T-helper 17 cell (primary cell): ENCODE measurements at places on chromosomes 12 and 14. TPM values are rescaled to one million over a fixed set of nuclear protein-coding genes. Genes with fewer than 3 reads are reported as not detected.

Gene CRACR2A
- total RNA-seq = 52.8 TPM

- DNase-seq = no peak
These were observed 53.1 kb downstream of the CD9 start for GRCh38 chr12:6253278-6253677.

DNA sequence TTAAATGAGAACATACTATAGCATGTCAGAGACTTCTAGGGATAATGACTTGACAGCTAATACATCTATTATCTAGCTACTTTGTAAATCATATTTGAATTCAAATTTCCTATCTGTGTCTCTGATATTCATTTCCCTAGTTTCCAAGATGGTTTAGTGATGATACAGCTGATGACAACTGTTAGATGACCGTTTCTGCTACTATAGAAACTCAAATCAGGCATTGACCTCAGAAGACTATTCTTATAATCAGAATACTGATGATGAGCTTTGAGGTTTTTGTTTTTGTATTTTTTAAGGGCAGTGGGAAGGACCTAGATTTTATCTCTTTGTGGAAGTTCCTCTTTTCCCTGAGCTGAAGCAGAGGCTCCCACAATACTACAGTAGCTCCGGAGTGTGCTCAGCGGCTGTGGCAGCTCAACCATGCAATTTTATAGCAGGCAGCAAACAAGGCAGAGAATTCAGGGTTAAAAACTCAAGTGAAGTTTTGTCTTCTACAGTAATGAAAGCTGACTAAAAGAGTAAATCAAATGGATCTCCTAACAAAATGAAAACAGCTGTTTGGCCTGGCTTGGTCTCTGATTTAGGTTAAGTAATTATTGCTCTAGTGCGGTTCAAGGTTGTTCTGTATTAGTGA is 145.1 kb downstream of the SLC25A21 start:
- DNase-seq = no peak

DNA sequence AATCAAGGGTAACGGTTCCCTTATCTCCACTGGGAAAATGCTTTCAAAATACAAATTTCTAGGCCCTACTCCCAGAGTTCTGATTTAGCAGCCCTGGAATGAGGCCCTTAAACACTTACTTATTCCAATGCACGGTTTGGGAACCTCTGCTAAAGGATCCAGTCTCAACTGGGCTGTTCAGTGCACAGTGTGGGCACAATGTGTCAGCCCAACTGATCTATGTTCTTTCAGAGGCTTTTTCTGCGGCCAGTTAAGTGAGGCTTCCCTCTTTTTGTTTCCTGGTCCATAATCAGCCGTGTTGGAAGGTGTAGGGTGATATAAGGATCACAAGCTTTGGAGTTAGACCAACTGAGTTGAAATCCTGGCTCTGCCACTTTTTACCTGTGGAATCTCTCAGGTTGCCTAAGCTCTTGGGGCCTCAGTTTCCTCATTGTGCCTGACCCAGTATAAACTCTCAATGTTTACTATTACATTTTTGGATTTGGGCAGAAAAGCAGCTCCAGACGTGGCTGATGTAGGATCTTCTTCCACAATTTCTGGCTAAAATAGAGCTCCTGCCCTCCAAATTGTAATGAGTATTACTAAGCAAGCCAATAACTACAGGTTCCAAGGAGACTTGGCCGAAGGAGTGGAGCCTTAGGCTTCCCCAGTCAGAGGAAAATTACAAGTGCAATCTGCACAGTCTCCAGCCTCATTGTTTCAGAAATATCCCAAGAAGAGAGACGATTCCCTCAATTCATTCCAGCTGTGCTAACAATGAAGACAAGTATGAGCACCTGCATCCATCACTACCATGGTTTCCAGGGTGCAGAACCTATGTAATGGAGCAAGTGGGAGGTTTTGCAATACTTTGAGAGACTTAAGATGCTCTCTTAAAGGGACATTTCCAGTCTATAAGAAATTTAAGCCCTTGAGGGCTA is 2.3 kb upstream of the ANGEL1 start:
- no peak for DNase-seq

GRCh38 chr12:127241072-127241817 is 1025.7 kb upstream of the TMEM132C start:
- DNase-seq = no peak
